ENCODE measurements at places on chromosomes 13 and 19. TPM values are rescaled to one million over a fixed set of nuclear protein-coding genes. Genes with fewer than 3 reads are reported as not detected.

The CDC42EP5 gene
- total RNA-seq: 16.1 TPM

The WDR62 gene
- 3.3 TPM for total RNA-seq

The TTYH1 gene
- total RNA-seq: 50.7 TPM

The CEACAM4 gene
- total RNA-seq: not detected

- DNase-seq: no peak
Observed at GRCh38 chr13:98824376-98825160, 72.1 kb upstream of the SLC15A1 start.

DNA sequence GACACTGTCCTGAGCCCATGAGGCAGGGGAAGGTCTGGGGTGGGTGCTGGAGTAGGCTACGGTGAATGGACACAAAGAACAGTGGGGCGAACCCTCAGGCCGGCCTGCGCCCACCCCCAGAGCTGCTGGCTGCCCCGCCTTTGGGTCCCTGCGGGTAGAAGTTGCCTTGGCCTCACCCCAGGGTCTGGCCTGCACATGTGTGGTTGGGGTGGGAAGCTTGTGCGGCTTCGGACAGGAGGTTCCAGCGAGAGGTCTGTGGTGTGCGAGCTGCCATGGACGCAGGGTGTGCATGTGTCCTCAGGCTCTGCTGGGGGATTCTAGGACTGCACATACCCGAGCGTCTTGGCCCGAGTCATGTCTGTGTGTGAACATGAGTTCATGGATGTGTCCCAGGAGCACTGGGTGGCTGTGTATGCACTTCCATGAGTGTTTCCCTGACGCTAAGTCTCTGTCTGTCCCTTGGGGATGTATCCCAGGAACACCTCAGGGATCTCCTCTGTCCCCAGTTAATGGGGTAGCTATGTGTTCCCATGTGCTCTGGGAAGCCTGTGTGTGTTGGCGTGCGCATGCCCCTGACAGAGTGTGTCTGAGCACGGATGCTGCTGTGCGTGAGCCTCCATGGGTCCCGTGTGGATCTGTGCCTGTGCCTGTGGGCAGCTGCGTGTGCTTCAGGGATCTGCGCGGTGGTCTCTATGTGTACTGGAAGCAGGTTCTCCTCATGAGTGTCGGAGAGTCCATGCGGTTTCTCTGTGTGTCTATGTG lies 20.8 kb upstream of the POU2F2 start:
- no peak for DNase-seq

GRCh38 chr19:46639358-46640182 lies 3.6 kb upstream of the GNG8 start:
- DNase-seq: peak; percentile 88

DNA sequence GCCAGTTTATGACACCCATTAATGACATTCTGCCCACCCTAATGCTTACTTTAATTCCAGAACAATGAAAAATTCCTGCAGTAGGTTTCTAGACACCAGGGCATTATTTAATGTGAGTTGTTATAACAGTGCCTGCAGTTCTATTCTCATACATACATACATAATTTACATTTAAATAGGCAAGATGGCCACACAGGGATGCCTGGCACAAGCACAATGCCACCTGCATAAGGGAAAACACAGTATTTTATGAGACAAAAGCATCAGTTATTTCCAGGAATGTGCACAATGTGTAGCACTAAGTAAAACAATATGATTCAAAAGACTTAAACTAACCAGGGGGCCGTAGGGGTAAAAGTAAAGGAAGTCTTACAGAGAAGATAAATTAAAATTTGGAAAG lies 243.9 kb upstream of the SPRY2 start:
- DNase-seq: no peak

Measured in type B pancreatic cell (in vitro differentiated cells).